ENCODE measurements at places on chromosomes 7 and 10.

DNA sequence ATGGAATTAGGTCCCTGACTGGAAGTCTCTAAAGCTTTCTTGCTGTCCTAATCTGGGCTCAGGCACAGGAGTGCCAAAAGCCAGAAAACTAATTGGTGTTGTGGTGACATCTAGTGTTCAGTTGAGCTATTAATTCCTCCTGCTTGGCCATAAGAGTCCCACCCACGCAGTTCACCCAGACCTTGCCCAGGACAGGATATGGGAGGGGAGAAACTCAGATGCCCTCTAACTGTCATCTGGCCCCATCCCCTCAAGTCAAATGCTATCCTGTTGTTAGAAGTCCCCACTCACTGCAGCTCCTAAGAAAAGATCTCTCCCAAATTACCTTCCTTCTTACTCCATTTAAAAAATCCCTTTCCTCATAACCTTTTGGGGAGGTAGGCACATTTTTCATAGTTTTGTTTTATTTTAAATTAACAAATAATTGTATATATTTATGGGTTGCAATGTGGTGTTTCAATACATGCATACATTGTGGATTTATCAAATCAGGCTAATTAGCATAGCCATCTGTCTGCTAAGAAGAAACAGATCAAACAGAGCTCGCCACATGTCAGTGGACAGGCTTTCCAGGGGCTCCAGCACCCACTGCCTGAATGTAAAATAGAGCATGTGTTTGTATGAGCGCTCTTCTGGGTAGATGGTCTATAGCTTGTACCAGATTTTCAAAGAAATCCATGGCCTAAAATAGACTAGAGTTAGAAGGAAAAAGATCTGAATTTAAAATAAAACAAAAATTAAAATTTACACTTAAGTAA, 84.0 kb downstream of the GSAP start:
- DNase-seq: no peak

DNA sequence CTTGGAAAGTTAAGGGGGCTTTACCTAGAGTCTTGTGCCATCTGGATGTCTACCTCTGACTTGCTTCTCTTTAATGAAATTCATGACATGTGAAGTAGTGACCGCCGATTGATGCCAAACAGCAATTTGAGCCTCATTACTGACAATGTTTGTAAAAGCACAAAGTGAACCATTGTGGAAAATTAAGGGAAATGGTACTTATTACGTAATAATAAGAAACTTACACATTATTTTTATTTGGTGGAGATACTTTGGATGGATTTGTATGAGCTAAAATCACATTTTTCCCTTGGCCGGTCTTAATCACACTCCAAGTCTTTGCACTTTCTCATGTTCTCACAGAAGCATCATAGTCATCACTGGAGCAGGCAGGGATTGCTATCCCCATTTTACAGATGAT, 265.1 kb upstream of the KLF6 start:
- DNase-seq: no peak

- no peak for DNase-seq
Measured at GRCh38 chr7:79282882-79283602, 170.4 kb downstream of the MAGI2 start.

DNA sequence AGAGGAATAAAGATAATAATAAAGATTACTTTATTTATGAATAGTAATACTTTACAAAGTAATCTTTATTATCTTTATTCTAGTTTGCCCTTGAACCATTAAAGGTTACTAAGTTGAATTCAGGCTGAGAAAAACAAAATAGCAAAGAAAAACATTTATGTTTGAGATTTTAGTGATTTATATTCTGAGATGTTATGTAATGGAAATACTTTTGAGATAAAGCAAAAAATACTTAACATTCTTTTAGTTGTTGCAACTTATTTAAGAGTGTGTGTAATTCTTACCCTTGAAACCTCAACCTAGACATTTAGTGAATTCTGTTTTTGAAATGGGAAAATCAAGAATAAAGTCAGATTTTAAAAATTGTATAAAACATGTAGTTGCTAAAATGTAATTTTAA, 40.0 kb downstream of the MINPP1 start:
- DNase-seq: no peak
